Bladder microvascular endothelial cell (primary cell): ENCODE measurements at places on chromosomes 1 and 21. TPM values are rescaled to one million over a fixed set of nuclear protein-coding genes. Genes with fewer than 3 reads are reported as not detected.

BARHL2 gene
- under 0.01 TPM in 1 of 2 replicates, not detected in the other for total RNA-seq

KIF14 gene
- total RNA-seq = 4.5 and 7.9 TPM in 2 replicates

SLC1A7 gene
- total RNA-seq = not detected in 2 replicates

SMPDL3B gene
- 0.32 and 1.3 TPM in 2 replicates for total RNA-seq

OR10R2 gene
- not detected in 2 replicates for total RNA-seq

HOOK1 gene
- total RNA-seq = 0.19 TPM in 1 of 2 replicates, not detected in the other

CFAP141 gene
- total RNA-seq = not detected in 2 replicates

GPR25 gene
- not detected in 2 replicates for total RNA-seq

AJAP1 gene
- total RNA-seq = under 0.01 and 0.13 TPM in 2 replicates

IVL gene
- not detected in 2 replicates for total RNA-seq

PDIK1L gene
- 3.2 and 4.2 TPM in 2 replicates for total RNA-seq

TMIGD3 gene
- not detected in 2 replicates for total RNA-seq

GCLM gene
- 18.4 and 18.8 TPM in 2 replicates for total RNA-seq

ITLN1 gene
- not detected in 2 replicates for total RNA-seq

PLEKHN1 gene
- total RNA-seq = 0.16 and 0.31 TPM in 2 replicates

ENSA gene
- 69.2 and 77.7 TPM in 2 replicates for total RNA-seq

PTPN7 gene
- total RNA-seq = 0.13 and 0.49 TPM in 2 replicates

CDCP2 gene
- not detected in 2 replicates for total RNA-seq

STMN1 gene
- 119 and 151 TPM in 2 replicates for total RNA-seq
